Stimulated activated CD8-positive, alpha-beta memory T cell treated with anti-CD3 and anti-CD28 coated beads, Interleukin-4, amount 100 ng/mL, for 1 hour (primary cell): ENCODE measurements at places on chromosomes 6 and 20.

DNA sequence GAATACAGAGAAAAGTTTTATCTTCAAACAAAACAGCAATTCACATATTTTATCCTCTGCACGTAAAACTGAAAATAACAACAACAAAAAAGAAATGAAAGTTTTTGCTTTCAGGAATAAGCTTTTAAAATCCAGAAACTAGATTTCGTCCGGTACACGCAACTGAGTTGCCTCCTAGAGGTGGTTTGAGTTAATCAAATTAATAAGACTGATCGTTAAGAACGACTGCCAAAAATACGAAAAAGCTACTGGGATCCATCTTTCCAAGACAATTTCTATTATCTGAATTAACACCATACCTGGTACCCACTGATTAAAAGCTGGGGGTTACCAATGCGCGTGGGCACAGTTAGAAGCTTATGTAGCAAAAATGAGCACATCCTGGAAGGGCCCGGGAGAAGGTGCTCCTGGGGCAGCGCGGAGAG is 669 bp downstream of the PDCD2 start:
- no peak for DNase-seq

DNA sequence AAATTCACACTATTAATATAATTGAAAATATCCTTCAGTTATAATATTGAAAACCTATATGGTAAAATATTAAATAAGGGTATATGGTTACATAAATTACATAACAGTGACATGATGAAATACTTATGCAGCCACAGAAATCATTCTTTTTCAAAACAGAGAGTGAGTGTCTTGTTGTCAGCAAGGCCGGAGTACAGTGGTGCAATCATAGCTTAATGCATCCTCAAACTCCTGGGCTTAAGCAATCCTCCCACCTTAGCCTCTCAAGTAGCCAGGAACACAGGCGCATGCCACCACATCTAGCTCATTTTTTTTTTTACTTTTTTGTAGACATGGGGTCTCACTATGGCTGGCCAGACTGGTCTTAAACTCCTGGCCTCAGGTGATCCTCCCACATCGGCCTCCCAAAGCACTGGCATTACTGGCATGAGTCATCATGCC is 40.4 kb downstream of the FAM8A1 start:
- no peak for DNase-seq

DNA sequence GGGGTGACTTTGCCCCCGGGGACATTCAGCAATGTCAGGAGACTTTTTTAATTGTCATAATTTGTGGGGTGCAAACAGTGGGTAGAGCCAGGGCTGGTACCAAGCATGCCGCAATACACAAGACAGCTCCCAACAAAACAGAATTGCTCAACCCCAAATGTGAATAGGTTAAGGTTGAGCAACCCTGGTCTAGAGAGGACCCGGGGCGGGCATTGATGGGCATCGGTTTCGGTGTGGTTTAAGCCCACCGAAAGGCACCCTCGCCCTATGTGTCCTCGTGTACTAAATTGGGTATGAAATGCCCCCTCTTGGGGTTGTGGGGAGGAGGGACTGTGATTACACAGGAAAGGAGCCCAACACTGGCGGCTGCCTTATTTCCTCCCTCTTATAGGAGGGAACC is 36.0 kb downstream of the KIAA1755 start:
- no peak for DNase-seq

DNA sequence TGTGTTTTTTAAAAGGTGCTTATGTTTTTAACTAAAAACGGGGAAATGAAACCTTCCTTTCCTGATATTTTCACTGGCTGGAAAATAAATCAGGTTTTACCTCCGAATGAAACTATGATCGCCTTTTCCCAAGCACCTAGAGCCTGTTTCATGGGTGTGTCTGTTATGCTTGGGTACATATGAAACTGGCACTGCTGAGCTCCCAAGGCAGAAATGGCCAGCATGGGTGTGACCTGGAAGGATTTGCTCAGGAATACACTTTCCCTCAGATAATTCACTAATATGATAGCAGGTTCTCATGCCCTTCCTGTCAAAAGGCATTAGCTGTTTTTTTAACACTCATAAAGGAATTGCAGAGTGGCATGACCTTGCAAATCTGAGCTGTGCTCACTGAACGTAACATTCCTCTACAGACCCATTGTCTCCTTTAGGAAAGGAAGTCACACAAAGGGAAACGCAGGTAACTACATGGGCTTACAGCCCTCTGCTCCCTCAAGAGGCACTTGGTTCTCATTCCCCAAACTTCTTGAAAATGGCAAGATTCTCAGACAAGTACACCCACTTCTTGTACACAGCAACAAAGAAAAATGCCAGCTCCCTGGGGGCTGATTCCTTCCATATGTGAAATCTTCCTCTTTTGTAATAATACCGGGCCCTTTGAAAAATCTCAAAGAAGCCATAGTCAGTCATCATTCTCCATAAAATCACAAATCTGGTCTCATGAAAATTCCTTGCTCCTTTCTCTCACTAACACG is 72.7 kb downstream of the METTL24 start:
- DNase-seq: no peak

GRCh38 chr6:43043310-43043709 is 10.3 kb downstream of the CUL7 start:
- DNase-seq: no peak

DNA sequence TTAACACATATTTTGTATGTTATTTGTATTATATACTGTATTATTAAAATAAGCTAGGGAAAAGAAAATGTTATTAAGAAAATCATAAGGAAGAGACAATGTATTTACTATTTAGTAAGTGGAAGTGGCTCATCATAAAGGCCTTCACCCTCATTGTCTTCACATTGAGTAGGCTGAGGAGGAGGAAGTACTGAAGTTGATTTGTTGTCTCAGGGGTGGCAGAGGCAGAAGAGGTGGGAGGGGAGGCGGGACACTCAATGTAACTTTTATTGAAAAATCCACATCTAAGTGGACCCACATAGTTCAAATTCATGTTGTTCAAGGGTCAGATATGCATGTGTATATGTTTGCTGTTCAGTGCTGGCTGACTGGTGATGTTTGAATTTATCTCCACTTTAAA is 210.2 kb upstream of the CITED2 start:
- no peak for DNase-seq

DNA sequence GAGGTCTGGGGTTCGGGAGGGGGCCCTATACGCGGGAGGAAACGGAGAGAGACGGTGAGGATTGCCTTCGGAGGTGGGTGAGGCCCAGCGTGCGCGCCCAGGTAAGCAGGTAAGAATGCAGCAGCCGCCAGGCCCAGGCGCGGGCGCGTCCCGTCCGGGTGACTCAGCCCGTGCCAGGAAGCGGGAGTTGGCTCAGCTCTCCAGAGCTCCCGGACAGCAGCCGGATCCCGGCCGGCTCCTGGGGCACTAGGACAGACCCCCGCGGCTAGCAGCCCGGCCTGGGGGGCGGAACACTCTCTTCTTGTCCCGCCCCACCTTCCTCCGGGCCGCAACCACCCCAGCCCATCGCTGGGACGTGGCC is 1.5 kb upstream of the MDFI start:
- DNase-seq: no peak

DNA sequence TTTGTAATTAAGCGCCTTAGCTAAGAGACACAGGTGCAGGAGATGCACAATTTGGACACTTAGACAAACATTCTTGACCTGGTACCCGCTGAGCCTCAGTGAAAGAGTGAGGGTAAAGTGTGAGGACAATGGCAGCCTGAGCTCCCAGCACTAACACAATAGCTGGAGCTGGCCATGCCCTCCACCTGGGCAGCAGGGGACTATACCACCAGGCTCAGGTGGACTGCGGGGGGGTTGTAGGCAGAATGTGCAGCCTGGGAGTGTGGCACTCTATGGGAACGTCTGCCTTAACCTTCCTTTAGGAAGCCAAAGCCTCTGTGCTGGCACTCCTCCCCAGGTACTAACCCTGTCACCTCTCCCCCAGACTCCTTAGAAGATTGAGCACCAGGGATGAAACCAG is 23.6 kb downstream of the PRKN start:
- no peak for DNase-seq

GRCh38 chr6:170459451-170459850 is 93.7 kb downstream of the PSMB1 start:
- DNase-seq: no peak

DNA sequence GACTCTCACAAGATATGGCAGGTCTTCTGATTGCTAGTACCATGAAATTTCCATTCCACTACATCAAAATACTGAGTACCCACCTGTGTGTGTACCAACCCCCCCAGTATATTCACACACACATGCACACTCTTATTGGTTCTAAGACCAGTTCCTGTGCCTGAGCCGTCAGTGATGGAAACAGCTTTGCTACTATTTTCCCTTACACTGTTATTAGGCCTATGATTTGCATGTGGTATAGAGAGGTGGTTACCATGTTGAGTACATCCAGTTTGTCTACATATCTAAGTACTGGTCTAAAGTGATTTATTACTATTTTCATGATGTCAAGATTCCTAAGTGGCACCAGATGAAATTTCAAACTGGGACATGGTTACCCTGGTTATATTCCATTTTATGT is 459.9 kb downstream of the BCKDHB start:
- DNase-seq: no peak

- DNase-seq: no peak
Measured at GRCh38 chr20:63400486-63401210, 39.5 kb upstream of the CHRNA4 start.

DNA sequence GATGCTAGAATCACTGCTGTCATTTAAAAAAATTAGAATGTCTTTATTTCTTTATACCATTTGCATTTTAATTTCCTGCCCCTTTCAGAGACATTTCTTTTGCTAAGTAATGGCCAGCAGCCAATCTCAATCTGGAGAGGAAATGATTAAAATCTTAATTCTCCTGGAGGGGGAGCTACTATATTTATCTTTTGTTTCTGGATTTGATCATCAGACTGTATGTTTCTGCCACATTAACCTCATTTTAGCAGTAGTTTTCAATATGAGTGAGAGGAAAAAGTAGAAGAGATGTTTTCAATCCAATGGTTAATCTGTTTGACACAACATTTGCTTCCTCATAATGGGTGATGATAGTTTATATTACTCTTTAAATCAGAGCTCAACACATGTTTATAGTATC is 138.0 kb downstream of the FUT9 start:
- no peak for DNase-seq

DNA sequence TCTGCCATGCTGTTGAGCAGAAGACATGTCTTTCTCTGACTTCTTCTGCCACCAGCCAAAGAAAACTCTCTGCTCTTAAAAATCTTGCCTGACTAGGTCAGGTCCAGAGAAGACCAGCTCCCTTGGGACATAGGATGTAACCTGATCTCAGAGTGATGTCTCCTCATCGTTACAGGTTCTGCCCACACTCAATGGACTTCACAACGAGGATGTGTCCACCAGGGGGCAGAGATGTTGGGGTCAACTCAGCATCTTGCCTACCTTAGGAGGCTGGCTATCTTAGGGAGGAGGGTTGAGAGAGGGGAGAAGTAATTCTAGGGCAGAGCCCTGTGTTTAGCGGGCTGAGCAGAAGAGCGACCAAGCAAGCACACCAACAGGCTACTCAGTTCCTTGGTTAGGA is 207.6 kb upstream of the CDH4 start:
- no peak for DNase-seq

DNA sequence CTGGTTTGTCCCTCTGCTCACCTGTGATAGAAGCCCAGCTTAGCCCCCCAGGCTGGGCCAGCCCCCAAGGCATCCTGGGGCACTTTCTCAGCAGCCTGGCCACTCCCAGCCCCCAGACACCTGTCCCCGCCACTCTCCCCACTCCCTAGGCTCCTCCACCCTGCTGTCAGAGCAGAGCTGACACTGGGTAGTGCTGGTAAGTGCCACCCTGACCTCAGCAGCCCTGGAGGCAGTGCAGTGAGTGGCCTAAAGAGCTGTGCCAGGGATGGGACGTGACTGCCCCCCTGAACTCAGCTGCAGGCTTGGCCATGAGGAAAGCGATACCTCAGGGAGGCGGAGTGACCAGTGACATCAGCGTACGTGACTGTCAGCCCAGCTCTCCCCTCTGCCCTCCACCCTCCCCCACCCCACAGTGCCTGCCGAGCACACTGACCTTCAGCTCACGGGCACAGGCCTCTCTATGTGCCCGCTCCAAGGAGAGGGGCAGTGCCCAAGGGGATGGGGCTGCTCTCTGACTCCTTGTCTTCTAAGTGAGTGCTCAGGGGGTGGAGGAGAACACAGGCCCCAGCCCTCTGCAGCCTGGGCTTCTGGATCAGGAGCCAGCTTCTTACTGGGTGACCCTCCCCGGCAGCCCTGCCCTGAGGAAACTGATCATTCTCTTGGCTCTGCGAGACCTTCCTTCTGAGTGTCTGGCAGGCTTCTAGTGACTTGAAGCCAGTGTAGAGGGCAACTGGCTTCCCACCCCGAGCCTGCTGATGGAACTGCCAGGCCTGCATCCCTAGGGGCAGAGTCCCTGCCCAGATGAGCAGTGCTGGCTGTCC is 172.7 kb downstream of the MRPL14 start:
- DNase-seq: no peak

DNA sequence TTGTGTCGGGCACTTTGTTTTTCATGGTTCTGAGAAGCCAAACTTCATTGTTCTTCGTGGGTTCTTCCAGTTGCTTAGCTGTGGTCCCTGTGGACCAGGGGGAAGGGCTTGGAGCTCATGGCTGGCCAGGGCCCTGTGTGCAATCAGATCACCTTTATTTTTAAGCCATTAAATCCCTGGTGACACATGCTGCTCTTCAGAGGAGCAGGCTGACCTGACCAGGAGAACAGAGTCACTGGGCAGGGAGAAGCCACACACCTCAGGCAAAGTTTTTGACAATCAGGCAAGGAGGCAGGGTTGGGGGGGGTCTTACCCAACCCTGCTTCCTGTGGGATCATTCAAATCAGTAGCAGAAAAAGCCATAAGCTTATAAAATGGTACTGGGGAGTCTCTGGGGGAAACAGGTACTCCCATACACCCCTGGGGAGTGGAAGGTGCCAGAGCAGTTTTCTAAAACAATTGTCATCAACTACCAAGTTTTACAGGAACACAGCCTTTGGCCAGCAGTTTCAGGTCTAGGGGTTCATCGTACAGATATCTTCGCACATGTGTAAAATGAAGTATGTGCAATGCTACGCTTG is 37.0 kb upstream of the PREX1 start:
- no peak for DNase-seq

- DNase-seq: no peak
Measured at GRCh38 chr6:111618407-111618806, 12.7 kb upstream of the TRAF3IP2 start.

DNA sequence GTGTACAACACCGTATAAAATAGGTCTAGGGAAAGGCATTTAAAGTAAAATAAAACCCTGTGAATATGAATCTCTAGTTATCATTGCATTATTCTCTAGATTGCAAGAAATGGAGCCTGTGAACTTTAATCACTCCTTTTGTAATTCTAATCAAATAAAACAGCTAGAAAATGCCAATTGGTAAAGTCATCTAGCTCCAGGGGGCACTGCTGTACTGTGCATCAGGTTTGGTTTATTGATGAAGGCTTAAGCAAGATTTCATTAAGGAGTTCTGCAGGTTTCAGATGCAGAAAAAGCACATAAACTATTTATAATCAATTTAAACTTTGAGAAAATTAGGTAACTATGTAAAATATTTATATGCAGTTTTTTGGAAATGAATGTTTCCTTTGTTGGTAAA is 645.0 kb downstream of the PHF3 start:
- DNase-seq: no peak

- DNase-seq: no peak
Measured at GRCh38 chr6:15308435-15309213, 62.8 kb downstream of the JARID2 start.
